Activated T-helper 1 cell treated with anti-CD3 and anti-CD28 coated beads, Interleukin-12 subunit alpha, Interleukin-12 subunit beta, Interleukin-2, Interleukin-4 antibody, amounts not matched to agents 30 ng/mL and 10 ng/mL and 1 ng/mL, durations not matched to agents 14 hours and 24 hours and 36 hours (primary cell): ENCODE measurements at places on chromosomes 2 and 18.

GRCh38 chr2:221562226-221562625 is 9.9 kb downstream of the EPHA4 start:
- no peak for DNase-seq

- DNase-seq = no peak
Measured at GRCh38 chr2:218332288-218332687, 24.4 kb upstream of the CATIP start.

DNA sequence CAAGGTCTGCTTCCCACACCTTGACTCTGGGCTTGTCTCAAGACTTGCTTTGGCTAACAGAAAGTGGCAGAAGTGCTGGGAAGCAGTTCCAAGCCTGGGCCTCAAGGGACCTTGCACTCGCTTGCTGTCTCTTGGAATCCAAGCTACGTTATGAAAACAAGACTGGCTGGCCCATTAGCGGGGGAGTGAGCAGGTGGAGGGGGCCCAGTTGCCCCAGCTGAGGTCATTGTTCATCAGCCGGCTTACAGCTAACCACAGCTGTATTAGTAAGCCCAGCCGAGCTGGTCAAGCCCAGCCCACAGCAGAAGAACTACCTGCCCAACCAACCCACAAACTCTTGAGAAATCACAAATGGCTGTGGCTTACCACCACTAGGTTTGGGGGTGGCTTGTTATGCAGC is 63.1 kb downstream of the MARCO start:
- no peak for DNase-seq

GRCh38 chr18:34697233-34697632 is 12.9 kb upstream of the DTNA start:
- no peak for DNase-seq

DNA sequence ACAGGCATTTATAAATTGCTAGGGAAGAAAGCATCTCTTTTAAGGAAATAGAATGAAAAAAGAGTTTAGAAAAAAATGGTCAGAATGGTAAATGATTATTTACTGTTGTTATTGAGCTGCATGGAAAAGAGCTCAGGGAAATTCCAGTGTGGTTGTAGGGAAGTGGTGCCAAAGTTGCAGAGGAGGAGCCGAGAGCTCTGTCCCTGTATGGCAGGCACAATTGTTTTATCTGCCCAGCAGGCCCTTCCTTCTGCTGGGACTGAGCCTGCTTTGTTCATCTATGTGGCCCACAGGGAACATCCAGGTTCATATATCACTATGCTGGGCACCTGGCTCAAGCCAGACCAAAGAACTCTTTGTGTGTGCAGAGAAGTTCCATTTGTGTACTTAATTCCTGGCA is 80.8 kb upstream of the AGAP1 start:
- no peak for DNase-seq

DNA sequence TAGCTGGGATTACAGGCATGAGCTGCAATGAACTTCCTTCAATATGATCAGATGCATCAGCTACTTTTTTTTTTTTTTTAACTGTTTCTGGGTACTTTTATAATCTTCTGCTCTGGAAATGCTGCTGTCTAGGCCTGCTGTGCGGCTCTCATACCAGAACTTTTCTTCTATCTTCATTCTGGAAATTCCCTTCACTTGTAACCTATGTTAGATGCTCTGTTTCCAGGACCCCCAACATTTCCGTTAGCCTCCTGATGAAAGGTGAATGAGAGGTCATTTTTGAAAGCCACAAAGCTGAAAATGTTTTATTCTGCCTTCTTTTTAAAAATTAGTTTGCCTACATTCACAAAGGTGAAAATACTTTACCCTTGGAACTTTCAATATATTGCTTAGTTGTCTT is 8.6 kb downstream of the AGFG1 start:
- DNase-seq = no peak

DNA sequence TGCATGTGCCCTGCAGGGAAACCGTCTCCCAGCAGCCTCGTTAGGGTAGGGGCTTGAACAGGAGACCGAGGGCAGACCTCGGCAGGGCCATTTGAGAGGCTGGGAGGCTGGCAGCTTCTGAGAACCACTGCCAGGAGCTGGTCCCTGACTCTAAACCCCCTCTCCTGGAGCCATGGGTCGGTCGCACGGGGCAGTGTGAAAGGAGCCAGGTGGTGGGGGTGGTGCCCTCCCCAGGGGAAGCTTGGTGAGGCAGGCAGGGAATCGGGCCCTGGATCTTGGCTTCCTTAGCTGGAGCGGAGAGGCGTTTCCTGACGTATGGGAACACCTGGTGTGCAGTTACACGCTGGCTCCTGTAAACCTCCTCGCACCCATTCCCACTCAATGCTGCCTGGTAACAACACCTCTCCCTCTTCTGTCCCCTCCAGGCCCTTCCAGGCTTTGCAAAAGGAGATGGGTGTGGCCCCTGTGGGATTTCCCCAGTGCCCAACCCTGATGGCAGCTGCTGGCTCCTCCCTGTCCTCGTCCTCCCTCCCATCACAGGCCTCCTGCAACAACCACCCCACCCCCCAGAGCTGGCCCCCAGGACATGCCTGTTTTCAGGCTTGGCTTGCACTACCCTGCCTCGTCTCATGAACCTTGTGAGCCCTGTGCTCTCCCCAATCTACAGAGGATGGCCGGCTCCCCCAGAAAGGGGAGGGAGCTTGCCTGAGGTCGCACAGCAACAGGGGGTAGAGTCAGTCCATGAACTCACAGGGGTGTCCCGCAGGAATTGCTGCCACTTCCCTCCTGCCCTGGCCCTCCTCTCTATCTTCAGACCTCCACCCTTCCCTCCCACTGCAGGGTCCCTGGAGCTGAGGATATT is 24.4 kb downstream of the ADRA2B start:
- DNase-seq = no peak

- no peak for DNase-seq
Measured at GRCh38 chr2:148052687-148053086, 31.8 kb downstream of the MBD5 start.

GRCh38 chr2:101153077-101153707 is 2.0 kb upstream of the TBC1D8 start:
- no peak for DNase-seq

- peak; percentile 3 for DNase-seq
Measured at GRCh38 chr2:181790716-181791649, 100.5 kb upstream of the ITPRID2 start.

DNA sequence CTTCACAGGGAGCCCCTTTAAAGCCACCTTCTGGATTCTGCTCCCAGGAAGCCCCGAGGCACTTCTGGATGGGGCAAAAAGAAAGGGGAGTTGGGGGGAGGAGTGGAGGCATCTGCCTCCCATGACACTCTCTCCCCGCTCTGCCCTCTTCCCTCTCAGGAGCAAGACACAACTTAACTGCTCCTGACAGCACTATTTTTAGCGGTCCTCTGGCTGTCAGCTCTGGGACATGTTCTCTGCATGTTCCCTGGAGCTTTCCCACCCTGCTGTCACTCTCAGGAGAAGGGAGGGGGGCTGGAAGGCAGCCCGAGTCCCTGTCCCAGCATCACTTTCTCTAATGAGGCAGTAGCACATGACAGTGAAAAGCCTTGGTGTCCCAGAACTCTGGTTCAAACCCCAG is 32.3 kb downstream of the PLB1 start:
- DNase-seq = no peak

DNA sequence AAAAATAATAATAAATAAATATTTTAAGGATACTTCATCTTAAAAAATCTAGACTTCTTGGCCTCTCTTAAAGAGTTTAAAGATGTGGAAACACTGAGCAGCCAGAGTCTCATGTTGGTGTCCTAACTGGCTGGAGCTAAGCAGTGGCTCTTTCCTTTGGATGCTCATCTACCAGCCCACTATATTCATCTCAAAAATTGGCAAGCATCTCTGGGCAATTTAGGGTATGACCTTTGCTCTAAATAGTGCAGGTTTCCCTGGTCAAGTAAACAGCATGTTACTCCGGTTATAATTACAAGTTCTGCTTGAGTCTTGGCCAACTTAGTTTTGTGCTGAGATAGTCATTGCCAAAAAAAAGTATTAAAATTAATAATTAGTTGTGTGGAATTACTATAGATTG is 117.8 kb downstream of the TTC27 start:
- no peak for DNase-seq

DNA sequence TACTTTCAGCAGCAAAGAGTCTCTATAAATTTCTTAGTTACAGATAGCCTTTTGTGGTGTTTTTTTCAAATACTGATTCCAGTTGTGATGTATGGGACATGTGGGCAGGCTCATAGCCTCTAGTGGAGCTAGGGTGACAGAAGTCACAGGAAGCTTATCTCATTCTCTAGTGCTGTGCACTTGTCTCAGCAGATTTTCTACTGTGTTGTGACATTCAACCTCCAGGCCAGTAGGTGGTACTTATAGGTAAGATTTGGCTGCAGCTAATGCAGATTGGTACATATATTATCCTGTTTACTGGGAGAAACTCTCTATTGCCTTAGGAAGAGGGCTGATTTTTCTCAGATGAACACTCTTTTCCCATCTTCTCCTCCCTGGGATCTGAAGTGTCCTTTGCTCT is 176.2 kb downstream of the CALCRL start:
- no peak for DNase-seq

DNA sequence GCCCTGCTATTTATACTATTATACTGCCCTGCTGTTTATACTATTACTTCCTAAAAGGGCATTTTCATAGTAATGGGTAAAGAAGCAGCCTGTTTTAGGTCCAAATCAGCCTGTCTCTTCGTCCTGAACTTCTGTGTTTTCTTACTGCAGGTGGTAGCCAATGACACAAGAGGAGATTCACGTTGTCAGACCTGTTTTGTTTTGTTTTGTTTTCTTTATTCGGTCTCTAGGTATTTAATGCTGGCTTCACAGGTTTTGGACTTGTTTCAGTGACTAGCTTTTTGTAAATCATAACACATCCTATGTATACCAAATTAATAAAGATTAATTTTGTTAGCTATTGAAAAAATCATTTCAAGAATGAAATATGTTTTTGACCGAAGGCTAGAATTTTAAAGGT is 116.4 kb downstream of the MAP3K20 start:
- no peak for DNase-seq

DNA sequence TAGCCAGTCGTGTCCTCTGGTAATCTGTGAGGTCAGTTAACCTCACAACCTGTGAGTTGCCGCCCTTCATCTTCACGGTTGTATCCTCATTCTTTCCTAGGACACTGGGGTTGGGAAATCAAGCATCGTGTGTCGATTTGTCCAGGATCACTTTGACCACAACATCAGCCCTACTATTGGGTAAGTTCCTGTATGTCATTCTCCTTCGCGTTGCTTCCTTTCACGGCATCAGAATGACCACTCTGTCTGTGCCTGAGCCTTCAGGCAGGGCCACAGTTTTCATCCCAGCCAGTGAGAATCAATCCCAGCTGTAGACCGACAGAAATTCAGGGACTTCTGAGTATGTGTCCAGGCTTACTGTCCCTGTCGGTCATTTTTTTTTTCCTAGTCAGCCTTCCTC is 67.1 kb downstream of the RAB31 start:
- no peak for DNase-seq

- DNase-seq = no peak
Measured at GRCh38 chr18:23703057-23703986, 14.1 kb downstream of the LAMA3 start.

DNA sequence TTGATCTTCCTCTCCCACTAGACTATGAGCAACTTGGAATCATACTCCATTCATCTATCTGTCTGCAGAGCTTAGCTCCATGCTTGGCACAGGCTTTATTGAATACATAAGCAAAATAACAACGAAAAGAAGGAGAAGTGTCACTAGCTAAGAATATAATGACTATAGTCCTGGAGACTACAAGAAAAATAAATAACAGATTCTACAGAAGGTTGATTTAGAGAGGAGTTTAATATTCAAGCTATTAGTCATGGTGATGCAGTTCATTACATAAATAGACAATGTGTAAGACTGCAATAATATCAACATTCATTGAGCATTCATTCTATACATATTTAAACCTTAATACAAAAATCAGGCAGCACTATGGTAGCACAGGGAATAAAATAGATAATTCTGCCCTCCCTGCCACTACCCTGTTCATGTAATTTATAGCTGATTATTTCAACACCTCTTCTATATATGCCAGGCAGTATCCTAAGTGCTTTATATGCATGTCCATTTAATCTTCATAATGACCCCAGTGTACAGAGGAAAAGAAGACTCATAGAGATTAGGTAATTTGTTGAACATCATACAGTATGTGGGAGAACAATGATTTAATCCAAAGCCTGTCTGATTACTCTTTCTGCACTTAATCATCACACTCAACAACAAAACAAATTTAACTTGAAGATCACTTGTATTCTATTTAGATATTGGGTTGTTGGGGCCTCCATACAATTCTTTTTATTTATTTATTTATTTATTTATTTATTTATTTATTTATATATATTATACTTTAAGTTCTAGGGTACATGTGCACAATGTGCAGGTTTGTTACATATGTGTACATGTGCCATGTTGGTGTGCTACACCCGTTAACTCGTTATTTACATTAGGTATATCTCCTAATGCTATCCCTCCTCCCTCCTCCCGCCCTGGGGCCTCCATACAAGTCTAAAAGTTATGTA is 165.3 kb downstream of the RNF152 start:
- DNase-seq = no peak

GRCh38 chr2:132429351-132429750 is 12.7 kb downstream of the GPR39 start:
- DNase-seq = no peak

DNA sequence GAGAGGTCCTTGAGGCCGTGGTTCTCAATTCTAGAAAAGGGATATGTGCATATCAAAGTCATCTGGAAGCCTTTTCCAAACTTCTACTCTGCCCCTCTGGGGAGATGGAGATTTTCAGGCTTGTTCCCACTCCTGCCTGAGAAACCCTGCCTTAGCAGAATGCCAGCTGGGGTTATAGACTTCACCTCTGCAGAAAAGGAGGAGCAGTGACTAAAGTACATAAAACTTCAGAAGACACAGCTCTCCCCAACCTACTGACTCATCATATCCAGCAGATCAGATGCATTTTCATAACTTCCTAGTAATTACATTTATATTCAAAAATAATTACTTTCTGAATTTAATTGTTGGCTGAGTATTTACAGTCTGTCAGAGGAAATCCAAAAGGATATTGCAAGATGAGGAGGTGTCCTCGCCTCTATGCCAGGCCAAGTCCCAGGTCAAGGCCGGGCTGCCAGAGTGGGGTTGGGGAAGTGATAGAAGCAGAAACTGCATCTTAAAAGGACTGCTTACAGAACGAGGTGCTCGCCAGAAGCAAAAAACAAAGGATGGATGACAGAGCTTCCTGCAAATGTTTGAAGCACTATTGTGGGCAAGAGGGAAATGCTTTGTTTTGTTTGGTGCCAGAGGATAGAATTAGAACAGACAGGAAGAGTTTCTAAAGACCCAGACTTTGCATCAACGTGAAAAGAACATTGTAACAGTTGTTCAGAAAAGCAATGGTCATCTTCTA is 75.6 kb upstream of the APCDD1 start:
- no peak for DNase-seq

GRCh38 chr2:1744151-1744445 is 217 bp downstream of the PXDN start:
- DNase-seq = no peak

DNA sequence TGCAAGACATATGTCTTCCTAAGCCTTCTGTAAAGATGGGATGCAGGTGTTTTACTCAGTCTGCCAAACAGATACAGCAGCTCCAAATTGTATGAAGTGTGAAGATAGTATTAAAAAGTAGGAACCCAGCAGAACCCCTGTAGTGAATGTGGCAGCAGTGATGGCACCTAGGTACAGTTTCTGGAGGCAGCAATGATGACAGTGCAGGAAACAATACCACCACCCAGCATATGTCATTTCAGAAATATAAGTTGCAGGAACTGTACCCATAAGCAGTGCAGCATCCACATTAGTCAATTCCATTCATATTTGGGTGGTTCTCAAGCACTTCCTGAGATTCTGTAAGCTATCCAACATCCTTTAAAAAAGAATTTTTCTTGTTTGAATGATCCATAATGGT is 46.7 kb upstream of the ATP5MC3 start:
- DNase-seq = no peak

- no peak for DNase-seq
Measured at GRCh38 chr2:165889158-165889557, 64.4 kb downstream of the TTC21B start.
